ENCODE measurements at places on chromosomes 4 and X.

DNA sequence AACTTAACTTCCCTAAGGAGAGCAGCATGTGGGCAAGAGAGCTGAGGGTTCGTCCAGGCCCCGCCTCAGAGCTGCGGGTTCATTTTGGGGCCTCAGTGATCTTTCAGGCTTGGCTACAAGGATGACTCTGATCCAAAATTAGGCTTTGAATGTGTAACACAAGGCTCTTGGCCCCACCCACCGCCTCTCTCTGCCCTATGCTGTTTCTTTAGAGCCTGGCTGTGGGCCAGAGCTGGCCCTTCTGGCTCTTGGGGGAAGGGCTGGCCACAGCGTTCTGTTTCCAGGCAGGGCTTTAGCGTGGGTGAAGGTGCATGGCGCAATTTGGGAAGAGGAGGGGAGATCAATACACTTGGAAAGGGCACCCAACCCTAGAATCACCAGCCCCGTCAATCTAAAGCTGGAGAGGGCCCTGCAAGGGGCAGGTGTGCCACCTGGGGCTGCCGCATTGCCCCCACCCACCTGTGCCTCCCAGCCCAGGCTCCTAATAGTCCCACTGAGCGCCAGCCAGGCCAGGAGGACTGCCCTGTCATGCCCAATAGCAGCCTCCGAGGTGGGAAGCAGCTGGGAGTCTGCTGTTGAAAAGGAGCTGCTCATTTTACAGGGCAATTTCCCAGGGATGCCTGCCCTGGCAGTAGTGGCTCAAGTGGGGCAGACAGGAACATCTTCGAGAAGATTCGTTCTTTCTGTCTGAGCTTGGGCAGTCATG, 84.5 kb upstream of the MAML3 start:
- no peak for DNase-seq

DNA sequence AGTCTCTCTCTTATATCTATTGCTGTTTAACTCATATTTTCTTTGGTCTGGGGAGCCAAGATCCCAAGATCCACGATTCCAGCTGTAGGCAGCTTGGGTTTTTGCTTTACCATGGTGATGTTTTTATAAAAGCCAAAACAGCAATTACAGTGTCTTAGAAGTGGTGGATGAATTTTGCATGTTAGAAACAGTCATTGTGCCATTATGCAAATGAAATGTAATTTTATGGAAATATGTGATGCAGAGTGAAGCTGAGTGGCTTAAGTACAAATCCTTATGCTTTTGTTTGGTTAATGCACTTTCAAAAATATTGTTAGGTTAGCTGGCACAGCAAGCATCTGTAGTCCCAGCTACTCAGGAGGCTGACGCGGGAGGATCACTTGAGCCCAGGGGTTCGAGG, 32.8 kb upstream of the PTTG2 start:
- DNase-seq: no peak

GRCh38 chr4:120821029-120821428, 101.5 kb downstream of the PRDM5 start:
- DNase-seq: no peak

- no peak for DNase-seq
Observed at GRCh38 chr4:44118971-44119680, 329.5 kb downstream of the KCTD8 start.

DNA sequence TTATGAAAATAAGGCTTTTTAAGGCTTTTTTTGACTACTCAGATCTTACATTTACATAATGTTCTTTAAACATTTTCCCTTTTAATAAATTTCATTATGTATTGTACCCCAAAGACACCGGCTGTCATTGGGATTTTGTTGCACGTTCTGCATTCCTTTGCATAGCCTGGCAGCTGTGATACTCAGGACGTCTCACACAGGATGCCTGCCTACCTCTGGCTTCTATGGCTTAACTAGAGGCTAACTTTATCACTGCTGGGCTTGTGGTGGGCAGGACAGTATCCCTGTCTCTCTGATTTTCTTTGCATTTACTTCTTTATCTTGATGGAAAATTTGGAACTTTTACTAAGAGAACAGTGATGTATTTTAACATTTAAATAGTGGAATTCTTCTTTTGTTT, 147.8 kb downstream of the BMPR1B start:
- DNase-seq: no peak

DNA sequence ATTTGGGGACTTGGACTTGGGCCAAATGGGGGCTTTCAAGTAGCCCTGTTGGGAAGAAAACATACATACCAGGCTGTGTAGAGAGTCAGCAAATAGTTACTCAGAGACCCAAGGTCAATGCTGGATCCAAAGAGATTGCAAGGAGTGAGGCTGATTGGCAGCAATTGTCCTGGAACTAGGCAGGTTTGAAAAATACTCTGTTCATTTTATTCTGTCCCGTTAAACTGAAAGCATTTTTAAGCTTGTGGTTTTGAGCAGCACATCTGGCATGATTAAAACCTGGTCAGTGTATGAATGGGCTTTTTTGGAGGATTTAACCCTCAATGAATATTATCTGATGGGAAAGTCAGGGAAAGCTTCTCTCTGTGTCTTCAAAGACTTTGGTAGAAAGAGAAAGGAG, 294.3 kb upstream of the BOD1L1 start:
- DNase-seq: no peak

DNA sequence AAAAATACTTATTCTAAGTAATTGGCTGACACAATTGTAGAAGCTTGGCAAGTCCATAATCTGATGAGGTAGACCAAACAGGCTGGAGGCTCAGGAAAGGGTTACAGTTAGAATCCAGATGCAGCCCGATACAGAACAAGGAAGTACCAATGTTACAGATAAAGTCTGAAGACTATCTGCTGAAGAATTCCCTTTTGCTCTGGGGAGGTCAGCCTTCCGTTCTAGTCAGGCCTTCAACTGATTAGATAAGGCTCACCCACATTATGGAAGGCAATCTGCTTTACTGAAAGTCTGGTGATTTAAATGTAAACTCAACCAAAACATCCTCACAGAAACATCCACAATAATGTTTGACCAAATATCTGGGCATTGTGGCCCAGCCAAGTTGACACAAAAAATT, 7.4 kb upstream of the DYNLT3 start:
- DNase-seq: no peak

- DNase-seq: no peak
Observed at GRCh38 chr4:36303426-36304137, 22.2 kb downstream of the DTHD1 start.

- no peak for DNase-seq
Observed at GRCh38 chr4:142085513-142086292, 449.3 kb downstream of the IL15 start.

DNA sequence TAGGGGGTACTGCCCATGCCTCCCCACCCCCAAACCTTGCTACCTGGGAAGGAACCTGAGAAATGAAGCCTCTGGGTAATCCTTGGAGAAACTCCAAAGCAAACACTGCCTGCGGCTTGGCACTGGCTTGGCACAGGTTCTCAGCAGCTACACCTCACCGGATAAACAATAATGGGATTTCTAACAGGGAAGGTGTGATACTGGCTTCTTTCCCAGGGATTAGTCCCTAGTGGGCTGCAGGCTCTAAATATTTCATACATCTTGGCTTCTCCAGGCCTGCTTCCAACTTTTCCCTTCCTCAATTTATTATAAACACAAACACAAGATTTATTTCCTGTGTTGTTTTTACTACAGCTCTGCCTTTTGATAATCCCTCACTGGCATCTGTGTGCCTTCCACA, 12.5 kb downstream of the SEC24D start:
- peak; percentile 27 for DNase-seq

GRCh38 chrX:10525381-10526120, 94.8 kb downstream of the MID1 start:
- no peak for DNase-seq

DNA sequence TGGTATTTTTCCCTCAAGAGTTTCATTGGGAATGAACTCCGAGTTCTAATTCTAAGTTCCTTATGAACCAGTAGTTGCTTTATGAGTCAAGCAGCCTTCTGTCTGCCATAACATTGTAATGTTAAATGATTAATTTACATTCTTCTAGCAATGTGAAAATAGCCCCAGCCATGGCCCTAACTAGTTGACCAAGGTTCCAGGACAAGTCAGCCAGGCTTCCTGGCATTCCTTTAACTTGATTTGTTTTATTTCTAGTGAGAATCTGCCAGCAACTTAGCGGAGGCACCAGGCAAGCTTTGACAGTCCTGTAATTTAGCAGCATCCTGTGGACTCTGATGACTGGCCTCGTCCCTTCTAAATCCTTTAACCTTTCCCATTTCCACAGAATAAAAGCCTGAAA, 69.0 kb downstream of the GLRA2 start:
- no peak for DNase-seq

- no peak for DNase-seq
Observed at GRCh38 chr4:174454815-174455473, 67.3 kb downstream of the HPGD start.

DNA sequence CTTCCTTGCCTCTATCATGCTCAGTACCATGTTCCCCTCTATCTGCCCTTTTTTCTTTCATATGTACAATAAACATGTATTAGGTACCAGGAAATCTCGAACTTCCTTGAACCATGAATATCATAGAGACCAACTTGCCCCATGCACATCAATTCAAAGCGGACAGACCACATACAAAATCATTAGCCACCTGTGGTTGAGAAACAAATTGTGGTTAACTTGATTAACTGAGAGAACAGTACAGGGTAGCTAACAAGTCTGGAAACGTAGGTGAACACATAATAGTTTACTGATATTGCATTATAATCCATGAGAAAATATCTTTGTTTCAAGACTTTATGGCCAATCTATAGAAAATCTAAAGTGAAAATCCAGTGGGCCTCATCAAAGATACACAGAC, 8.2 kb downstream of the CASP3 start:
- DNase-seq: no peak

GRCh38 chrX:11197671-11198070, 86.5 kb downstream of the HCCS start:
- no peak for DNase-seq

- DNase-seq: peak; percentile 58
Observed at GRCh38 chr4:155787113-155787710, 28.4 kb downstream of the GUCY1B1 start.

DNA sequence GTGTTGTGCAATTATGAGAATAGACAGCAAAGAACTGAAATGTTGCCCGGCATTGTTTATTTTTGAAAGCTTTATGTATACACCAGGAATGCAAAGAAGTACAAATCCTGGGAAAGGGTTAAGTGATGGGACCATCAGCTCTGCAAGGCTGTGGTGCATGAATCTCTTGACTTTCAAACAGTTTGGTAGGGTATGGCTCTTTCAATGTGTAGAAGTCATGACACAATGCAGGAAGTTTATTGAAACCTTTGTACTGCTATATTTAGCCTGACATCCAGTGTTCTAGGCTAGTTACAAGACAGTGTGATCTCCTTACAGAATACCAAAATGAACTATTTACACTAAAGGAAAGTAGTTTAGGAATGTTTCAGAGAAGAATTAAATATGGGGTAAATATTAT, 206.8 kb upstream of the HAND2 start:
- DNase-seq: no peak

DNA sequence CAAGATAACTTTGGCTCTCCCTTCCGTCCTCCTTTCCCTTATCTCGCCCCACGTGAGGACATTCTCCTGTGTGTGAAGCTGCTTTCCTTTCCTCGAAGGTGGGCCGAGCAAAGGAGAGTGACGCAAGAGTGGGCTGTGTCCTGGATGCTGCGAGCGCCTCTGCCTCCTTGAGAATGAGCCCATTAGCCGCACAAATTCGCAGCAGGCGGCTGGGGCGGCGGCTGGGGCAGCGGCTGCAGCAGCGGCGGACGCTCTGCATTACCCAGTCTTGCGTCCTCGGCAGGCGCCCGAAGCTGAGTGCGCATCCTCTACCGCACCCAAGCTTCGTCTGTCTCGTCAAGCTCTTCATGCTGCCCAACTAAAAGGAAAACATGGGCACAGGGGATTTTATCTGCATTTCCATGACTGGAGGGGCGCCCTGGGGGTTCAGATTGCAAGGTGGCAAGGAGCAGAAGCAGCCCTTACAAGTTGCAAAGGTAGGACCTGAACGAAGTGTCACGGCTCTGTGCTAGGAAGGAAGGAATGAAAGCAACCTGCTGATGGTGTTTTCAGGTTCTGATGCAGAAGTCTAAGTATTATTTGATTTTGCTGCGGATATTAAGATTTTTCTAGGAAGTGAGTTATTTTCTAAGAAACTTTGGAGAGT, at the start of gene SYNPO2:
TSS of gene SYNPO2 (plus strand) at position 189 of the 646 bp plus-strand sequence. CDS start at position 372, 183 bp downstream.
- peak; percentile 74 for DNase-seq

DNA sequence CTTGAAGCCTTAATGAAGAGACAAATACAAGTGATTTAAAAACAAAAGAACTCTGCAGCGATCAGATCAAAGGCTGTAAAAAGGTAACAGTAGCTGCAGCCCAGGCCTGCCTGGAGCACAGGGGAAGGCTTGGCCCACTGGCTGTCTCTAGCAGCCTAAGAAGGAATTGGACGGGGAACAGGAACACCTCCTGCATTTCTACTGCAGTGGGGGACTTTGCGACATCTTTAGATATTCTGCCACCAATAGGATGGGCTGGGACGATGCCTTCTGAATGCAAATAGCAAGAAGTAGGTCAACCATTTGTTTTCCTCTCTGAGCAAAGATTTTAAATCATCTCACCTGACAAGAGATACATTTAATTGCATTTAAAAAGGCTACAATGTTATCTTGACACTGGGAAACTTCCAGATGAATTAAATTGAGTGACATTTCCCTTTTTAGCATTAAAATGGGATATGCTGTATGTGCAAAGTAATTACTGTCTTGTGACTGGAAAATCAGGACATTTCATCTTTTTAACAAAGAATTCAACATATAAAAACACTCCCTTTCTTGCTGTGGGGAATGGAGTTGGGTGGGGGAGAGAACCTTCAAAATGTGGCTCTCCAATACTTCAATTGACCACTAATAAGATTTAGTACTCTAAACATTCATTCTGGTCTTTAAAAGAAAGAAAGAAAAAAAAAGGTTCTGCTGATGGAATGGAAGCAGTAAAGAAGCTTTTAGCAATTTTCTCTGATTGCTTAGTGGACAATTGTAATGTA, 70.0 kb downstream of the NYX start:
- no peak for DNase-seq

GRCh38 chr4:137390707-137391106, 141.6 kb downstream of the PCDH18 start:
- DNase-seq: no peak

DNA sequence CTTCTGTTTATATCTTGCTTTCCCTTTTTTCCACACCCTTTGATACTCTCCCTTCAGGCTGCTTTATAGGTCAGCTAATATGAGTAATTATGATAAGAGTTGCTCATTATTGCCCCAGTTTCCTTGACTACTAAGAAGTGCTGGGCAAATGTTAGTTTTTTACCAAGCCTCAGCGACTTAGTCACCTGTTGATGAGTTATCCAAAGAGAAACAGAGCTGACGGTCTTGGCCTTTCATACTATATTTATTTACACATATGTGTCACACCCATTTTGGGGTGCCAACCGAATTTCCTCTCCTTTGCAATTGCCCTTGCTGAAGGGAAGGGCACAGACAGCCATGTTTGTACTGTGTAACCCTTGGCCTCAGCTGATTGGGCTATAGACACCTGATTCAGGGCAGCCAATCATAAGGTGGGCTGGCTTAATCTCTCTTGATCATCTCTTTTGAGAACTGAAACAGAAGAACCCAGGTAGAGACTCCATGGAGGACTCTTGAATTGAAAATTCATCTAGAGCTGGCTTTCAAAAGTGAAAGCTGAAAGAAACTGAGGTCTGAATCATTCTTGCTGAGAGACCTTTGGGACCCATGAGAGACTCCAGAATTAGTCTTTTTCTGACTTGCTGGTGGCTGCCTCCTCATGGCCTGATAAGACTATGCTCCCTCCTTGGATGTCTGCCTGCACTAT, 111.7 kb upstream of the RPS6KA3 start:
- peak; percentile 68 for DNase-seq

Measured in kidney glomerular epithelial cell (primary cell).